ENCODE measurements at places on chromosomes 7 and 10.

- H3K27me3 ChIP-seq: peaks cover 14% of the 10 kb centered on the region
- peak; percentile 69 for DNase-seq
Measured at GRCh38 chr10:78657163-78657861, 411.5 kb upstream of the ZMIZ1 start.

DNA sequence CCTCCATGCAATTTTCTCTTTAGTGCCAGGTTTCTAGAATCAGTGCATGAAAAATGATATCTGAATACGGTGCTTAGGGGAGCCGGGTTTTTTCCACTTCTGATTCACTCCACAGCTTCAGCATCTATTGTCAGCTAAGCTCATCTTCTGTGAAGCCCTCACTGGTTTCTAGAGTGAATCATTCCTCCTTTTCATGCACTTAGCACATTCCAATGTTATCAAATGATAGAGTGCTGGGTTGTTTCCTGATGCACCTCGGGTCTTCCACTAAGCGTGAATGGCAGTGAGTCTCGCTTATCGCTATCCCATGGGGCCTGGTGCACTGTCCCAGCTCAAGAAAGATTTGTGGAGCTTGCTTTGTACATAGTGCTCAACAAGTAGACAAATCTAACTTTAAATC, 170.9 kb upstream of the RHEB start:
- H3K27ac ChIP-seq: no peak overlapping the region
- H3K4me3 ChIP-seq: no peak overlapping the region
- no peaks in the 10 kb centered on the region for H3K27me3 ChIP-seq
- no peaks in the 10 kb centered on the region for H3K4me1 ChIP-seq

DNA sequence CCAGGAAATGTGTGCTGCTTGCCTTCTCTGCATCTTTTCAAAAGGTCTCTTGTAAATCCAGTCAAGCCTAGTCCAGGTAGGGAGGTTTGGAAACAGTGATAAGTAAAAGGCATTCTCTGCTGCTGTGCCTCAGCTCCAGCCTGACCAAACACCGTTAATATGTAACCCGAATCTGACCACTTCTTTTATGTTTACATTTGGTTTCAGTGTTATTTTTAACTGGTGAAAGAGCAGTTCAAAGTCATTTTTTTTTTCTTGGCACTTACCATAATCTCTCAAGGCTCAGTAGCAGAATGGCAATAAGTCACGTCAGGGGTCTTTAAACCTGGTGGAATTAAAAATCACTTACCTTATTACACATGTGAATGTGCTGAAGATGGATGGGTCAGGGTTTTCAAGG, 216.8 kb downstream of the PTEN start:
- no peak overlapping the region for H3K4me3 ChIP-seq
- peaks cover 11% of the 10 kb centered on the region for H3K4me1 ChIP-seq
- peaks cover 22% of the 10 kb centered on the region for H3K27me3 ChIP-seq
- DNase-seq: no peak

GRCh38 chr7:134448356-134449229, 10.3 kb downstream of the AKR1B1 start:
- H3K36me3 ChIP-seq: peaks cover 59% of the 10 kb centered on the region
- peaks cover 2% of the 10 kb centered on the region for H3K4me1 ChIP-seq
- no peak overlapping the region for H3K27ac ChIP-seq
- DNase-seq: no peak
- no peaks in the 10 kb centered on the region for H3K27me3 ChIP-seq
- no peak overlapping the region for H3K4me3 ChIP-seq

GRCh38 chr10:97196223-97197029, 10.7 kb upstream of the SLIT1 start:
- H3K4me3 ChIP-seq: peak overlapping the region; percentile 68
- H3K27me3 ChIP-seq: peaks cover 47% of the 10 kb centered on the region
- no peak overlapping the region for H3K27ac ChIP-seq
- peaks cover 19% of the 10 kb centered on the region for H3K4me1 ChIP-seq
- no peaks in the 10 kb centered on the region for H3K36me3 ChIP-seq
- DNase-seq: peak; percentile 65

DNA sequence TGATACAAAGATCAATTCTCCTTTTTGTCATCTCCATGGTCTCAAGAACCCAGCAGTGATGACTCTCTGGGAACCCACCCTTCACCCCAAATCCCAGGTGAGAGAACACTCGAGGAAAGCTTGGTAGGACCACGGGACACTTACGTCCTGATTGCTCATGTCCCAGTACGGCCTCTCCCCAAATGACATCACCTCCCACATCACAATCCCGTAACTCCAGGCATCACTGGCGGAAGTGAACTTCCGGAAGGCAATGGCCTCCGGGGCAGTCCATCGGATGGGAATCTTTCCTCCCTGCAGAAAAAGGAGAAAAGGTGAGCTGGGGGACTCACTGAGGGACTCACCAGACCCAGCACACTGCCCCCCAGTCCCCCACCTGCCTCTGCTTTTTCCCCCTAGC, 21.0 kb downstream of the EPHB4 start:
- no peak overlapping the region for H3K4me3 ChIP-seq
- no peaks in the 10 kb centered on the region for H3K36me3 ChIP-seq
- DNase-seq: no peak
- H3K27ac ChIP-seq: no peak overlapping the region
- peaks cover 5% of the 10 kb centered on the region for H3K27me3 ChIP-seq
- H3K4me1 ChIP-seq: peaks cover 8% of the 10 kb centered on the region

DNA sequence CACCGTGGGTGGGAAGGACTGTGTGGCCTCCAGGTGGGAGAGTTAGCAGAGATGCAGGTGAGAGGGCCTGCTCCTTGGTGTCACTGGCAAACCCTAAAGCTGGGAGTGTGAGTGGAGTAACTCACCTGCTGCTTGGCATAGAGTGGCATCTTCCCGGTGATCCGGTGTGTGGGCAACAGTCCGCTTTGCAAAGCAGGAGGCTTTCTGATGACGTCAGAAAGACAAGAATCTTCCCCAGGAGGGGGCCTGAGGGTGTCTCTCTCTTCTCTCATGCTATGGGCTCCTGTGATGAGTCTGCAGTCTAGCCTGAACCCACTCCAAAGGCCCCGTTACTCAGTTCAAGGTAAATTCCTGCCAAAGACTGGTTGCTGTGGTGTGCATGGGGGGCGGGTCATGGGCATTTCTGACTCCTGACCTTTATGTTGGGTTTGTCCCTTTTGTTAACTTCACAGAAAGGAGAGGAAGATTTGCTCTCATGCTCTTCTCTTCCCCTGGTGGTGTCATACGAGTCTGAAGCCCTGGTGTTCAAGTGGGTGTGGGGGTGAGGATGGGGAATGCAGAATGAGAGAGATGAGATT, 187.9 kb downstream of the GATA3 start:
- peaks cover 53% of the 10 kb centered on the region for H3K36me3 ChIP-seq
- H3K4me3 ChIP-seq: peak overlapping the region; percentile 5
- peak; percentile 28 for DNase-seq
- peak overlapping the region; percentile 47 for H3K27ac ChIP-seq
- H3K4me1 ChIP-seq: peaks cover 96% of the 10 kb centered on the region

- H3K4me3 ChIP-seq: no peak overlapping the region
- no peaks in the 10 kb centered on the region for H3K36me3 ChIP-seq
- no peak for DNase-seq
- peaks cover 4% of the 10 kb centered on the region for H3K4me1 ChIP-seq
- peaks cover 17% of the 10 kb centered on the region for H3K27me3 ChIP-seq
Measured at GRCh38 chr10:33193701-33194521, 140.6 kb downstream of the NRP1 start.

GRCh38 chr7:28348636-28349035, 63.7 kb upstream of the CREB5 start:
- no peaks in the 10 kb centered on the region for H3K36me3 ChIP-seq
- H3K4me3 ChIP-seq: no peak overlapping the region
- DNase-seq: no peak
- peaks cover 6% of the 10 kb centered on the region for H3K27me3 ChIP-seq
- no peaks in the 10 kb centered on the region for H3K4me1 ChIP-seq

DNA sequence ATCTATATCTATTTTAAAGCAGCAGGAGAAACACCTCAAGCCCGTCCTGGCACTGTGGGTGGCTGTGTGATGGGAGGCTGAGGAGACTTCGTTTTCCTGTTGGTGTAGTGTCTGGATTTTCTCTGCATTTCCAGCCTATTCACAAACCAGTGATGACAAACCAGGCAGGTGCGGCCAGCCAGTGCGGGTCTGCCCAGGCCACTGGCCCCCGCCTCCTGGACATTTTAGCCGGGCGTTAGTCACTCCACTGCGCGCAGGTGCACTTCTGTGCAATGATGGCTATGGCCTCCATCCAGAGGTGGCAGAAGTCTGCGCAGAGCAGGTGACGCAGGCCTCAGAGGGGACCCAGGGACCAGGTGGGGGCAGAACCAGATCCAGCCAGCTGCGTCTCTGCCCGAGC, 64.9 kb upstream of the PITRM1 start:
- H3K27ac ChIP-seq: no peak overlapping the region
- no peak overlapping the region for H3K4me3 ChIP-seq
- H3K4me1 ChIP-seq: peaks cover 5% of the 10 kb centered on the region
- DNase-seq: no peak
- peaks cover 50% of the 10 kb centered on the region for H3K27me3 ChIP-seq

- peaks cover 11% of the 10 kb centered on the region for H3K36me3 ChIP-seq
- no peaks in the 10 kb centered on the region for H3K27me3 ChIP-seq
- peak; percentile 14 for DNase-seq
- H3K4me3 ChIP-seq: peak overlapping the region; percentile 67
- peak overlapping the region; percentile 96 for H3K27ac ChIP-seq
Measured at GRCh38 chr10:6068006-6068405, 5.8 kb upstream of the IL2RA start.

DNA sequence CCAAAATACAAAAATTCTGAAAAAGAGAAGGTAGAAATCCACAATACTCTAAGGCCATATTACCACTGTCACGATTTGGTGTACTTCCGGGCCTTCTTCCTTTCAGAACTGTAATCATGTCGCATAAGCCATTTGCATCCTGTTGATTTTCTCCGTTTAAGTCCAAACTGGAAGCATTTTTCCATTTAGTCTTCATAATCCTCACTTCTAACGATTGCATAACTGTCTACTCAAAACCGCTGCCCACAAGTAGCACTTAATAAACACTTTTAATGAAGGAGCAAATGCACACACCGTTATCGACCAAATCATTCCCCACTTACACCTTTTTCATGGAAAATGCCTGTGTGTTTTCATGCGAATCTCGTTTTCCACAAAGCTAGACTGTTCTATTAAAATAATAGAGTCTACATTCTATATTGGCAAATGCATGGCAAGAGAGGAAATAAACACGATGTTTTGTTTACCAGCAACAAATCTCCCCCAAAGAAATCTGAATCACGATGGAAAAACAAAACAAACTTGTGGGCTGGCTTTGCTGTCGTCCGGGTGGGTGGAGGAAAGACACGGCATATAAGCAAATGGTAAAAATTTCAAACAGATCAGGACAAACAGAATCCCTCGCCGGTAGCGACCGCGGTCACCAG, 1.0 kb downstream of the ATE1 start:
- peaks cover 14% of the 10 kb centered on the region for H3K36me3 ChIP-seq
- H3K27ac ChIP-seq: peak overlapping the region; percentile 88
- DNase-seq: peak; percentile 34
- no peaks in the 10 kb centered on the region for H3K27me3 ChIP-seq
- H3K4me3 ChIP-seq: peak overlapping the region; percentile 81

DNA sequence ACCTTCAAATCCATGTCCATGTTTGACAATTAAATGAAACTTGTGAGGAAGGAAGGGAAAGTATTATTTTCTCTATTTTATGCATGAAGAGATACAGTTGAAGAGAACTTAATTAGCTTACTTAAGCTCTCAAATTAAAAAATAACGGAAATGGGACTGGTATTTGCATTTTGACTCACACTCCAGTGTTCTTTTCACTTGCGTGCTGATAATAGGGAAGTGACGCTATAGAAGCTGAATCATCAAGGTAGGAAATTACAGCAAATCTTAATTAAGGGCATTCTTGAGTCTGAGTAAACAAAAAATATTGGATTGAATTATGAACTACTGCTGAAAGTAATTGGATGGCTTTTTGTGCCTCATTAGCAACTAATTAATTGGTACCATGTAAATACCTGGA, 44.0 kb upstream of the NPVF start:
- no peaks in the 10 kb centered on the region for H3K36me3 ChIP-seq
- H3K27me3 ChIP-seq: peaks cover 9% of the 10 kb centered on the region
- DNase-seq: no peak
- H3K27ac ChIP-seq: no peak overlapping the region

DNA sequence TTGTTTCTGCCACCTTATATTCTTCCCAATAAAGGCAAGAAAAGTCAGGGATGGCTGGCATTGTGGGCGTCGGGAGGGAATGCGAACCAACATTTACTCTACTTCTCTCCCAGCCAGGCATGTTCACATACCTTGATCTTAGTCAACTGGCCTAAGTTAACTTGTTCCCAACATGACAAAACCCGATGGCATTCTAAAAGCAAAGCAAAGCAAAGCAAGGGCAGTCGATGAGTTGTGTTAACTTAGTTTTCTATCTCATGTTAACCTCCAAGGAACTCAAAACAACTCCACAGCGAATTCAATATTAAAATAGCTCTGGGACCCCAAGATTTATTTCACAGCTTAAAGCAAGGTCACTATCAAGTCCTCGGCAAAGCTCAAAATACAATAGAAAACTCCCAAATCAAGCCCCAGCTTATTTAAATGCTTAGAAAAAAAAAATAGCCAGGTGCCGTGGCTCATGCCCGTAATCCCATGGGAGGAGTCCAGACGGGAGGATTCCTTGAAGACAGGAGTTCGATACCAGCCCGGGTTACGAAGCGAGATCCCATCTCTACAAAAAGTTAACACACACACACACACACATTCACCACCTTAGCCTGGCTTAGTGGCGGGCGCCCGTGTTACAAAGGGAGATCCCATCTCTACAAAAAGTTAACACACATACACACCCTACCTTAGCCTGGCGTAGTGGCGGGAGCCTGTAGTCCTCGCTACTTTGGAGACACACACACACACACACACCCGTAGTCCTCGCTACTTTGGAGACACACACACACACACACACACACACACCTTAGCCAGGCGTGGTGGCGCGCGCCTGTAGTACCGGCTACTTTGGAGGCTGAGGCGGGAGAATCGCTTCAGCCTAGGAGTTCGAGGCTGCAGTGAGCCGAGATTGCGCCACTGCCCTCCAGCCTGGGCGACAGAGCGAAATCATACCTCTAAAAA, 901 bp upstream of the CCNY start:
- peaks cover 55% of the 10 kb centered on the region for H3K4me1 ChIP-seq
- H3K36me3 ChIP-seq: peaks cover 22% of the 10 kb centered on the region
- DNase-seq: peak; percentile 35
- H3K4me3 ChIP-seq: peak overlapping the region; percentile 87
- no peaks in the 10 kb centered on the region for H3K27me3 ChIP-seq
- H3K27ac ChIP-seq: peak overlapping the region; percentile 71

GRCh38 chr7:134004829-134005505, 122.2 kb upstream of the LRGUK start:
- no peaks in the 10 kb centered on the region for H3K27me3 ChIP-seq
- H3K27ac ChIP-seq: no peak overlapping the region
- H3K36me3 ChIP-seq: peaks cover 6% of the 10 kb centered on the region
- H3K4me1 ChIP-seq: no peaks in the 10 kb centered on the region

- peaks cover 23% of the 10 kb centered on the region for H3K4me1 ChIP-seq
- H3K36me3 ChIP-seq: peaks cover 12% of the 10 kb centered on the region
- H3K27ac ChIP-seq: no peak overlapping the region
- peaks cover 62% of the 10 kb centered on the region for H3K27me3 ChIP-seq
- H3K4me3 ChIP-seq: no peak overlapping the region
- DNase-seq: no peak
Measured at GRCh38 chr10:99872367-99873162, 90.1 kb downstream of the ABCC2 start.

GRCh38 chr10:3068201-3068967, 1.0 kb downstream of the PFKP start:
- H3K4me3 ChIP-seq: peak overlapping the region; percentile 92
- H3K36me3 ChIP-seq: peaks cover 44% of the 10 kb centered on the region
- peak; percentile 69 for DNase-seq
- peaks cover 8% of the 10 kb centered on the region for H3K27me3 ChIP-seq
- H3K4me1 ChIP-seq: peaks cover 41% of the 10 kb centered on the region

- no peaks in the 10 kb centered on the region for H3K4me1 ChIP-seq
- peaks cover 5% of the 10 kb centered on the region for H3K27me3 ChIP-seq
- H3K4me3 ChIP-seq: no peak overlapping the region
- DNase-seq: no peak
Measured at GRCh38 chr7:5452937-5453540, 29.4 kb upstream of the TNRC18 start.

Data from activated CD4-positive, alpha-beta memory T cell treated with anti-CD3 and anti-CD28 coated beads, Interleukin-2, amount 10 ng/mL, durations not matched to agents 7 days and 5 days (primary cell).